Neural progenitor cell (in vitro differentiated cells): ENCODE measurements at places on chromosomes 7 and 10. TPM values are rescaled to one million over a fixed set of nuclear protein-coding genes. Genes with fewer than 3 reads are reported as not detected.
A peak's percentile ranks its signal among the peaks of the same experiment; 100 is the strongest.

CHST12 gene
- 0.43 and 7.2 TPM in 2 replicates for total RNA-seq

RFC2 gene
- 66.0 and 71.3 TPM in 2 replicates for total RNA-seq

MYPN gene
- not detected in 2 replicates for total RNA-seq

TMEM176B gene
- 0.54 and 1.1 TPM in 2 replicates for total RNA-seq

- no peak for DNase-seq
Observed at GRCh38 chr7:80581486-80582260, 56.8 kb upstream of the CD36 start.

DNA sequence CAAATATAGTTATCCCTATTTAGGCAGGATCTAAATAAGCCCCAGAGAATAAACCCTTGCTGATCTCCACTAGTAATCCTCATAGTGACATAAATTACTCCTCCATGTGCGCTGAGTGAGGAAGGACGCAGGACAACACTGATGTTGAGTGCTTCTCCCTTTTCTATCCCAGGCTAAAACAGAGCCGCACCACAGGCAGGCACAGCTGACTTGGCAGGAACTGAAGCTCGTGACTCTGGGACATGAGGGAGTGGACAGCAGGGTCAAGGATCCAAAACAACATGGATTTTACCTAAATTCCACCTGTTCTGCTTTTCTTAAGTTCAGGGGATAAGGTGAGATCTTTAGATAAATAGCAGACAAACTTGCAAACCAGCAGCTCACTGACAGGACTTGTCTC lies 46.0 kb downstream of the VOPP1 start:
- no peak for DNase-seq

GRCh38 chr10:79185067-79185774 lies 116.5 kb downstream of the ZMIZ1 start:
- peak; percentile 62 for DNase-seq

- no peak for DNase-seq
Observed at GRCh38 chr10:100129424-100129823, 47.8 kb upstream of the CPN1 start.

DNA sequence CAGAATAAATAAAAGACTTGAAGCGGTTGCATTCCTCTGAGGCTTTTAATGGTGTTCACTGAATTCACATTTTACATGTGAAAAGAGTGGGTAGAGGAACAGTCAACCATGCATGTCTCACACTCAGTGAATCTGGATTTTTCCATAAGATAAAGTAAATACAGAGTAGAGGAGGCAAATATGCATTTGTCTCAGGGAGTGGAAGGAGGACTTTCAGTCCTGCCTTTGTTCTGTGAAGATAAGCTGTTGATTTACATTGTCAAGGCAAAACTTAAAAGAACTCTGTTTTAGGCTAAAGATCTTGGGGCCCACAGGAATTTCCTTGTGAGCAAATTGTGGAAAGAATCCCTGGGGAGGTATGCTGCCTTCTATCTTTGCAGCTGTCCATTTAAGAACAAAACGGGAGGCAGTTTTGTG lies 825.3 kb upstream of the MBL2 start:
- peak; percentile 40 for DNase-seq

DNA sequence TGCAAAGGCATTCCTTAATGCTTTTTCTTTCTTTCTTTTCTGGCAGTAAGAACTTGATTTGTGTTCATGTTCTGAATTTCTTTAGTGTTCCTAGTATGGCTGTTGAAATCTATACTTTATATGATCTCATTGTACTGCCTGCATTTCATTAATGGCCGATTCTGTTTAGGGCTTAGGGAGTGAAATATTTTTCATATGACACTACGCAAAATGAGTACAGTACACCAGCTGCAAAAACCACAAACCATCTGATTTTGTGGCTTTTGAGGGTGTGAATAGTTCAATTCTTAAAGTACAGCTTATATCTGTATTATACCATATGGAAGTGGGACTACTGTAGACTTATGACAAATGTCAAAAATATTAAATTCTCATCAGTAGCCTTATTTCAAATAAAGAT lies 69.1 kb upstream of the FOXP2 start:
- DNase-seq = no peak

DNA sequence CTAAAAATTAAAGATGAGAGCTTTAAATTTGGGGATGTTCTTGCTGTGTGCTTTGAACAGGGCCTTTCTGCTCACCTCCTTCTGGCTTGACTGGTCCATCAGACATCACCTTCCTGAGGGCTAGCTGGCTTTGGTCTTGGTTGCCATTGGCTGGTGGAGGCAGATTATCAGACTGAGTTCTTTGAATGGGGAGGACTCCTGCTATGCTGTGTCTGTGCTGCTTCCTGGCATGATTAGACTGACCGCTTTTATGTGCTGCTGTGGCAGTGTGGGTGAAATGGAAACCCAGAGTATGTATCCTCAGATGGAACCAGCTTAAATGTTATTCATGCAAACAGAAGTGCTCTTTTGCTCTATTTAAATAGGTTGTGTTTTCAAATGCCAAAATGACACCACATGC lies 341.6 kb downstream of the PCLO start:
- no peak for DNase-seq

DNA sequence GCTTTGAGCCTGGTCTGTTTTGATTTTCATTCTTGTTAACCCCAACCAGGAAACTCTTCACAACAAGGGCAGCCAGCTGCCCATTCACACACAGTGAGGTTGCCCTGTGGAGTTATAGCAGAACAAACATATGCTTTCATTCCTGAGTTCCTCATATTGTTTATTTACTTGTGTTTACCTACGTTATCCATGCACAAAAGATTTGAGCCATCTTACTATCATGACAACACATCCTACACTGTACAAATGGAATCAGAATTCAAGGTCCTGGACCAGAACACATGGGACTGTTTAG lies 21.7 kb upstream of the BMPER start:
- no peak for DNase-seq

- no peak for DNase-seq
Observed at GRCh38 chr7:129118182-129118581, 26.3 kb upstream of the TSPAN33 start.

- DNase-seq = no peak
Observed at GRCh38 chr10:37733822-37734221, 123.6 kb downstream of the ZNF248 start.

DNA sequence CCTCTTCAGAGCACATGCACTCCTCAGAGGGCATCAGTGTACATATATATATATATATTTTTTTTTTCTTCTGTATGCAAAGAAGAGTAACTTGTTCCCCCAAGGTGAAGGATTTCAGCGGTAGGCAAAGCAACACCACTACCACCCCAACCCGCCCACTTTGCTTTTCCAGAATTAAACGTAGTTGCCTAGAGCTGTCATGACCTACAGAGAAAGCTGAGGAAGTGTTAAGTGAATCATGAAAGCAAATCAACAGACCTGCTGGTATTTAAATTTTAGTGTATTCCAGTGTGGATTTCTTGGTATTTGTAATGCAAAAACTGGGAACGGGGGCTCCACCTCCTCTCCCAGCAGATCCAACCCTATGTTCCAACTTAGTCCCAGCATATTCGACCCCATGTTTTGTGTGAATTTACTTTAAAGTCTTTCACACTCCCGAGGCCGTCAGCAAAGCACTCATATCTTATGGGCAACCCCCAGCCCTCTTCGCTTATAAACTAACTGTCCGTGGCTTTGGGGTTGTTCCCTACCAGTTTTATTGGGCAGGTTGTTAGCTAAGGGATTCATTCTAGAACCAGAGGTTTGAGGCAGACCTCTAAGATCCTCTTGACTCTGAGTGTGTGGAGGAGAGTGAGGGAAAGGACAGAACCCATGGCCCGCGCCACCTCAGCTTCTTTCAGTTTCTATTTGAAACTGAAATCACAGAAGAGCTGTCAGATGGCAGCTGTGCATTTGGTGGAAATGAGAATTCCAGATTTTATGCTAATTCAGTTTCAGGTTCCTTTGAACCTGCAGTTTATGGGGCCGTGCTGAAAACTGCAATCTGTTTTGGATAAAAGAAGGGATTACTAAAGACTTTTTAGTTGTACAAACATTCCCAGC lies 450.2 kb upstream of the GALNT17 start:
- no peak for DNase-seq

DNA sequence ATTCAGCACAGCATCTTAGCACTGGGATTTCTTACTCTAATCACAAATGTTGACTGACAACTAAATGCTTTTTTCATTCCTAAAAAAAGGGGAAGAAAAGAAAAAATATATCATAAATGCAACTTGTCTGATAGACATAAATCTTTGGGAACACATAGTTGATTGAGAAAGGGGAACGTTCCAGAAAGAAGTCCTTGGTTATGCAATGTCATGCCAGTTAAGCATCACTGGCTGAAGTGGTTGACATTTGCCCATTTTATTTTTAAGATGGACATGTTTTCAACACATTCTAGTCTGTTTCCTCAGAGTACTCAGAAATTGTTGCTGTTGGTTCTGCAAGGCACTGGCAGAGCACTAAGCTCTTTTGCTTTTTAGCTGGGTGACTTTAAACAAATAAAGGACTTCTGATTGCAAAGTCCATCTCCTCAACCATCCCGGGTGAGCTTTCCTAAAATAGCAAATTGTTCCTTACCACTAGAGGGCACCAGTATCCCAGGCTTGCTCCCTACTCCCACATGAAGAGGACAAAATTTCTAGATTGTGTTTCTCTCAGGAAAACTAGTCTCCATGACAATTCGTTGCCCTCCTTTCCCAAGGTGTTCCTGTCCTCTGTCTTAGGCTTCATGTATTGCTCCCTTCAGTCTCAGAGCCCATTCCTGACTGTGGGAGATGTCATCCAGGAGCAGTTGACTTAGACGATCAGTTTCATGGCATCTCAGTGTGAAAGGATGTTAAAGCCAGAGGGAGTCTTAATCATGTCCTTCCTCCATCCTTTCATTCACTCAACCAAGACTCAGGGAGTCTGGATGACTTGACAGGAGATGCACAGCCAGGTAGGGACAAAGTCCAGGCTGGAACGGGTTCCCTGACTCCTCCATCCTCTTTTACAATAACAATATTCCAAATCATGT lies 23.9 kb downstream of the OPALIN start:
- DNase-seq = peak; percentile 70

DNA sequence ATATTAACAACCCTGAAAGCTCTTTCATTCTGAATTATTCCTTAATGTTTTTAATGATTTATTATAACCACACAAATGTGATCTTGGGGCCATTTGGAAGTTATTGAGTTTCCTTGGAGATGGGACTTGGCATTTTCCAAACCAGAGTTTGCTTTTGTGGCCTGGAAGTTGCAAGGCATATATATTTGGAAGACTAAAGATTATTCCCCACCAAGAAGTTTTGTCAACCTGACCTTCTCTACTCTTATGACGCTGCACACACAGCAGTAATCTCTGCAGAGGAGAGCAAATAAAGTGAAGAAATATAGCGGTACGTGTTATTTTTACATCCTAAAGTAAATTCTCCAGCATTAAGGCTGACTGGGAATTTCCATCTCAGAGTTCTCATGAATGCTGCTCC lies 397.0 kb downstream of the LRMDA start:
- DNase-seq = no peak

DNA sequence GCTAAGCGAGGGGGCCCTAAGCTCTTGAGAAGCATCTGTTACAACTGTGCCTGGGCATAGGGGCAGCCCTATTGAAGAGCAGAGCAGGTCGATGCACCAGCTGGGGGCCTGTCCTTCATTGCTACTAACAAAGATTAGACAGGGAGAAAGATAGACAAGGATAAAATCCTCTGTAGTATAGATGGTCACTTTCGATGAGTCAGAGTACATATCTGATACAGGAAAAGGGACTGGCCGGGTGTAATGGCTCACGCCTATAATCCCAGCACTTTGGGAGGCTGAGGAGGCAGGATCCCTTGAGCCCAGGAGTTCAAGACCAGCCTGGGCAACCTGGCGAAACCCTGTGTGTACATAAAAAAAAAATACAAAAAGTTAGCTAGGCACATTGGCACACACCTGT lies 13.6 kb downstream of the OPTN start:
- no peak for DNase-seq

- no peak for DNase-seq
Observed at GRCh38 chr7:13179775-13180523, 492.5 kb downstream of the ARL4A start.
